ENCODE measurements at places on chromosomes 5 and 9.

- no peak for DNase-seq
Observed at GRCh38 chr5:162243651-162244050, 176.1 kb downstream of the GABRG2 start.

GRCh38 chr5:109327570-109327969 lies 82.2 kb downstream of the PJA2 start:
- no peak for DNase-seq

GRCh38 chr5:17276445-17276844 lies 59.0 kb downstream of the BASP1 start:
- DNase-seq, result no peak

- DNase-seq, result no peak
Observed at GRCh38 chr5:33230467-33231078, 210.2 kb upstream of the TARS1 start.

- DNase-seq, result no peak
Observed at GRCh38 chr9:115167175-115167574, 49.2 kb upstream of the TNC start.

DNA sequence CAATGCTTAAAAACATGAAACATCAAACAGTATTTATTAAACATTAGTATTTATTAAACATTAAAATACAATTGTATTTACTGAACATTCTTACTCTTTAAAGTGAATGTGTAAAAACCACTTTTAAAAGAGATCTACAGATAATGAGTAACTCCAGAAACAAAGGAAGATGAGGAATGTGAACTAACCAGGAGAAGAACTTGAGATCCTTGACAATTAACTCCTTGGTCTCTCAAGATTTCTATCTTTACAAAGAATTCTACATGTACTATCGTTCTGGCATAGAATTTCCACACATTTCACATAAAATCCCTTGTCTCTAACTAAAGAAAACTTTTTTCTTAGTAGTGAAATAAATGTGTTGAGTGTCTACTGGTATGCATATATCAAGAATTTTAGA lies 28.7 kb upstream of the IFNE start:
- no peak for DNase-seq

- DNase-seq, result no peak
Observed at GRCh38 chr9:91122755-91123154, 239.0 kb downstream of the AUH start.

- DNase-seq, result no peak
Observed at GRCh38 chr5:175749591-175749990, 91.7 kb downstream of the HRH2 start.

DNA sequence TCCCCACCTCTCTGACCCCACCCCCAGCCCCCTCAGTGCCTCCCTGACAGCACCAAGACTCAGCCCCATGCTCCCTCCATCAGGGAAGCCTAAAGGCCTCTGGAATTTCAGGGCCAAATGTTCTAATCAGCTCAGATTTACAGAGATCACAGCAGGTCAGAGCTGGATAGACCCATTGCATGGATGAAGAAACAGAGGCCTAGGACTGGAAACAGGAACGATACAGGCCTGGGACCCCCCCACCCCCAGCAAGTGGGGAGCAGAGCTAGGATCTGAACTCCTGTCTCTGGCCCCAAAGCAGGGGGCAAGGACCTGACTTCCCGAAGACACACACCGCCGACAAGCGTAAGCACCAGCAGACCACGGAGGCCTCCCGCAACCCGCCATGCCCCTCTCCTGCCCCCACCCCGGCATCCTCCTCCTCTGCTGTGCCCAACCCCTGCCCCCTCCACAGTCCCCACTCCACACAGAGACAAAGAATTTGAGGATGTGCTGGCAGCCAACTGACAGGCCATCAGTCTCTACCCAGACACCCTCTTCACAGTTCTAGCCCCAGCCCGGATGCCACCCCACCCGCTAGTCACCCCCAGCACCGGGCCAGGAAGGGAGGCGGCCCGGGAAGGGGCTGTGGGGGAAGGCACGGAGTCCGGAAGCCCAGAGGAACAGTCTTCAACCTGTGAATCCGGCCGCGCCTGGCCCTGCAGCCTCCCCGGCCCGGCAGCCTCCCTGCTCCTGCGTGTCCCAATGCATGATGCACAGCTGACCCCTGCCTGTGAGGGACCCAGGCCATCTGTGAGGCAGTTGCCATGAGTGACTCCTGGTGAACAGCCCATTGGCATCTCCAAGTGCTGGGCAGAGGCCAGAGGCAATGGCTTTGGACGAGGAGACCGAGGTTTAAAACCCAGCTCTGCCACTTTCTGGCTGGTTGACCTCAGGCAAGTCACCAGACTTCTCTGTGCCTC lies 31.3 kb downstream of the NDUFA8 start:
- DNase-seq, result no peak

- DNase-seq, result no peak
Observed at GRCh38 chr5:91042247-91042935, 340.7 kb downstream of the ARRDC3 start.

DNA sequence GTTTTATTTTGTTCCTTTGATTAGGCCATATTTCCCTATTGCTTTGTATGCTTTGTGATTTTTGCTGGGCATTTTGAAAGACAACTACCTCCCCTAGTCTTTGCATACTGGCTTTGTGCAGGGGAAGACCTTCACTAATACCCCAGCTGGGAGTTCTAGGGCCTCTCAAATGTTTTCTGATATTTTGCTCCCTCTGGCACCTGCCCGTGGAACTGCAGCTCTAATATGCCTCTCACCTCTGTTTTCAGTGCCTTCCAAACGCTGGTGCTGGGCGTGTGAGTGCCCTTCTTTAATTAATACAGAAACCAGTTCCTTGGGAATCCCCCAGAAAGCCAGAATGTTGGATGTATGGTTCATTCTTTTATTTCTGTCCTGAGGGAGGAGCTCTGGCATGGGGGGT lies 204.5 kb downstream of the COMMD10 start:
- DNase-seq, result no peak

DNA sequence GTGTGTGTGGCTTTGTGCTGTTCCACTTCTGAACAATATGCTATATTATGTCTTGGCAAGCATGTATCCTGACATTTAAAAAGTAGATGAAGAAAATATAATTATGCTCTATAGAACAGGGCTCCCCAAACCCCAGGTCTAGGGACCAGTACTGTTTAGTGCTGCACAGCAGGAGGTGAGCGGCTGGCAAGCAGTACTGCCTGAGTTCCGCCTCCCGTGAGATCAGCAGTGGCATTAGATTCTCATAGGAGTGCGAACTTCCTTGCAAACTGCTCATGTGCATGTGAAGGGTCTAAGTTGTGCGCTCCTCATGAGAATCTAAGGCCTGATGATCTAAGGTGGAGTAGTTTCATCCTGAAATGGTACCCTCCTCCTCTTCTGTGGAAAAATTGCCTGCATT lies 979.1 kb upstream of the CTNND2 start:
- no peak for DNase-seq

- DNase-seq, result no peak
Observed at GRCh38 chr9:100295240-100295639, 57.5 kb downstream of the TEX10 start.

DNA sequence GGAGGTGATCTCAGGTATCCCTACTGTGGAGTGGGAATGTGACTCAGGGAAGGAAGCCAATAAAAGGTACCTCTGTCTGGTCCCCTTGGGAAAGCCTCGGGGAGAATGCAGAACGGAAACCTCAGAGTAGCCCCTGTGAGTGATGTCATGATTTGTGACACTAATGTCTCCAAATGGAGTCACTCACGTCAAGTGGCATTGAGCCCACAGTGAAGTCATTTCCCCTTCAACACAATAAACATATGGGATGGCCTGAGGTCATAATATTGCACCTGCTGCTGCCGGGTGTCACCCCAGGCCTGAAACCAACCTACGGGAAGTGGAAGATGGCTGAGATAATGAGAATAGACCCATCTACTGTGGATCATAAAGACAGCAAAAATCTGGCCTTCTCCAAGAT lies 75.9 kb upstream of the GOLM1 start:
- no peak for DNase-seq

GRCh38 chr5:53674121-53674520 lies 113.7 kb downstream of the NDUFS4 start:
- no peak for DNase-seq

DNA sequence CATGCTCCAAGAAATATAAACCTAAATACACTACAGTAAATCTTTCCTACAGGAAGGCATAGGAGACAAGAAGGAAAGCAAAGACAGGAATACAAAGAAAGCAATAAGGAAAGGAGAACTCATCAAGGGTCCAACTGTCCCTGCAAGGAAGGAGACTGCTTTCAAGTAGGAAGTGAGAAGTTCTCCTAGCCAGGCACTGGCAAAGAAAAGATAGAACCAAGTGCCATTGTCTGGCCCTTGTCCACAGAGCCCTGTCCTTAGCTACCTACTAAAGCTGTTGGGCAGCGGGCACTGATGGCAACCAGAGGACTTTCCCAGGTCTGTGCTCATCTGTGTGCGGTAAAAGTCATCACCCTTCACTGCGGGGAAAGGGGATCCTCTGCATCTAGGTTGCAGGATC lies 108.2 kb downstream of the KLHL3 start:
- DNase-seq, result no peak

GRCh38 chr9:17900606-17901005 lies 321.7 kb downstream of the SH3GL2 start:
- no peak for DNase-seq

DNA sequence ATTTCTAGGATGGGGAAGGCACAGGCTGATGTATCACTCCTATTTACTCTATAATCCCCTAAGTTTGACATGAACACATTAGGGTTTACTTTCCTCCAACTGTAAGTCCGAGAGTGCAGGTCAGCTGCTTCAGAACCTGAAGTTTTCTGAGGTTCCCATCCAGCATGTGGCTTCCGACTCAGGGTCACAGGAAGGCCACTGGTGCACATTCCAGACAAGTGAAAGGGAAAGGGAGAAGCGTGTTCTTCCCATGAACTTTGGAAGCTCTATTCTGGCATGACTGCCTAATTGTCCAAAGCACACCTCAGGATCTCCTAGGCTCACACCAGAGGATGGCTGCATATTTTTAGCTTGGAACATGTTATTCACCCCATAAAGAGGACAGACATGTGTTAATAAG lies 602.6 kb downstream of the SEMA5A start:
- no peak for DNase-seq

DNA sequence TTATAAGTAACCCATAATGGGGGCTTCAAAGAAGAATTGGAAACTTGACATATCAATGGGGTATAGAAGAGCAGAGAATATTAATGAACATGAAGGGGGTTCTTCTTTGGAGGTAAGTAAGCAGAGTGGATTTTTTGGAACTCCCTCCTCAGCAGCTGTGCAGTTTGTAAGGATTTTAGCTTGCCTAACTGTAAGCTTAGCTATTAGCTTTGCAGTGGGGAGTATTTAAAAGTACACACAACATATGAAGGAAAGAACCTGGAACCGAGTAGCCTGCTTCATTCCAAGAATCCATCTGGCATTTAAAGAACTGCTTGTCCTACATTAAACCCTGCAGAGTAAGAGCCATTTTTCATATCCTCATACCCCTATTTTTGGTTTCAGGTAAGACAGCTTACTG lies 2.2 kb upstream of the PBX3 start:
- DNase-seq, result no peak

DNA sequence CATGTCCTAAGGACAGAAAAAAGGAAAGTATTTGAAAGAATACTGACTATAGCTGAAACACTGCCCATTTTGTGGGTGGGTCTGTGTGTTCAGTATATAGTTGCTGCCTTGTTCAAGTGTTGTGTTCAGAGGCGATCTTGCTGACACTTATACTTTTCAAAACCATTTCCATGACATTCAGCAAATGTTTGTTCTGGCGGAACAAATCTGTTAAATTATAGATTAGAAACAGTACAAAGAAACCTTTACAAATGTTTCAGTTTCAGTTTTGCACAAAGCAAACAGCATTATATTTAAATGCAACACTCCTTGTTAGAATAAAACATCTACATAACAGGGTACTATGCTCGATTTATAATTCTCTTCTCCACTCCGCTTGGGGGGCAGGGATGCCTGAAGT lies 2276.3 kb downstream of the MAT2B start:
- no peak for DNase-seq

DNA sequence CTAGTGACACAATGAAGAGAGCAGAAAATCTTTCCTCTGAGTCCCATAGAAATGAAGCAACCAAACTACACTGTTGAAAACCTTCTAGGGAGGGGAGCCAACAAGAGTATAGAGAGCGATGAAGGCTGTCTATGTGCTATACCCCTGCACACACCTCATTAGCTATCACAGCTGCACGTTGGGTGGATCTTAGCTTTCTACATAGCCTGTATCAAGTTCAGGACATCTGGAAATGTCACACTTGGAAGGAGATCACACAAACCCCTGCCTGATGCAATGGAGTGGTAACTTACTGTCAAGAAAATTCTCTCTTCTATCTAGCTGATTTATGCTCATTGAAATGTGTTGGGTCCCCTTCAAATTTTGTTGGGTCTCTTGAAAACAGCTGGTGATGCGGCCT lies 127.0 kb upstream of the NTRK2 start:
- DNase-seq, result no peak

GRCh38 chr9:95217936-95218335 lies 99.6 kb downstream of the FANCC start:
- no peak for DNase-seq

DNA sequence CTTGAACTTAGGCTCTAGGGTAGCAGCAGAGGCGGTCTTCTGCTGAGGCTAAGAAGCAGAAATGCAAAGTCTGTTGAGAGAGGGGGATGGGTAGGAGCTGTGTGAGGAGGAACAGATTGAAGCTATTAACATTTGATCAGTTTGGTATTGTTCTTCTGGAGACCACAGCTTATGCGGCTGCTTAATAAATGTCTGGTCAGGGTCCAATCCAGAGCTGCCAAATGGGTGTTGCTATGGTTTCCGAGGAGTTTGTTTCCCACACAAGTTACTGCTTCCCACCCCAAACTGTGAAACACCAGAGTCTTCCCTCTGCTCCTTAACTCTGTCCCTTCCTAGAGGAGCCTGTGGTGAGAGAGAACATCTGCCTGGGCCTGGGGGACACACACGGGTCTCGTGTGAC lies 142.2 kb upstream of the KLF4 start:
- DNase-seq, result no peak

GRCh38 chr5:61394793-61395192 lies 62.7 kb downstream of the ZSWIM6 start:
- no peak for DNase-seq

GRCh38 chr9:120829650-120830049 lies 13.1 kb downstream of the PSMD5 start:
- DNase-seq, result no peak

DNA sequence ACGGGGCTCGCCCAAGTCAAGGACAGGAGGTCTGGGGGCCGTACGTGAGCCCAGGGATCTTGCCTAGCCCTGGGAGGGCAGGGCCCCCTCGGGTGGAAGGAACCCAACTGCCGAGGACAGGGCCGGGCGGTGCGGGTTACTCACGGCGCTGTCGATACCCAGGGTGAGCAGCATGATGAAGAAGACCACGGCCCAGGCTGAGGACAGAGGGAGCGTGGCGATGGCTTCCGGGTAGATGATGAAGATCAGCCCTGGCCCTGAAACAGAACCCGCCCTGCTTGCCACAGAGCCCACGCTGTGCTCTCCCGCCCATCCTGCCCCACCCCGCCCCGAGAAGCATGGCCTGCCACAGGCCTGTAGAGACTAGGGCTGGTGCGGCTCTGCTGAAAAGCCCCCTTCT lies 34.1 kb downstream of the SLC6A3 start:
- DNase-seq, result no peak
